Mesothelial cell of epicardium (in vitro differentiated cells): ENCODE measurements at places on chromosomes 6 and 20. TPM values are rescaled to one million over a fixed set of nuclear protein-coding genes. Genes with fewer than 3 reads are reported as not detected.
A peak's percentile ranks its signal among the peaks of the same experiment; 100 is the strongest.

DNA sequence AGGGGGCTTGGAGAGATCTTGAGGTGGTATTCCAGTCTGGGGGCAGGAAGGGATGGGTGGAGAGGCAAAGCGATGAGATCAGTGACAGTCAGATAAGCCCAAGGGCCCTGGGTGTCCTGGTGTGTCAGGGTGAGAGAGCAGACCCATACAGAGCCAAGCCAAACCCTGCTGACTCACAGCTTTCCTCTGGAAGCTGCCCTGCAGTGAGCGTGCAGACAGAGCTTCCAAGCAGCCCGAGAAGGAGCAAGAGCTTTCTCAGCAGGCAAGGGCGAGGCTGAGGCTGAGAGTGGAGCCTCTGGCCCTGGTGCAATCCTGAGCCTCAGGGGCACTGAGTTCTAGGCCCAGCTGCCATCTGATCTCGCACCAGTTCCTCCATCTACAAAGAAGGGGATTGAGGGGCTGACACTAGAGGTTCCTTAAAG lies 91.1 kb upstream of the HIVEP1 start:
- H3K27me3 ChIP-seq, result no peaks in the 10 kb centered on the region
- H3K27ac ChIP-seq, result peak overlapping the region; percentile 93
- no peaks in the 10 kb centered on the region for H3K36me3 ChIP-seq
- no peak overlapping the region for H3K4me3 ChIP-seq
- no peak for DNase-seq

- H3K27ac ChIP-seq, result peak overlapping the region; percentile 80
- peak overlapping the region; percentile 87 for H3K4me3 ChIP-seq
- peak; percentile 24 for DNase-seq
- H3K27me3 ChIP-seq, result no peaks in the 10 kb centered on the region
Observed at GRCh38 chr6:139135578-139136545, 982 bp downstream of the HECA start.

RHAG gene
- total RNA-seq, result not detected in 3 replicates

LINC00237 gene
- total RNA-seq, result not detected in 3 replicates

- peaks cover 34% of the 10 kb centered on the region for H3K4me1 ChIP-seq
- H3K27me3 ChIP-seq, result no peaks in the 10 kb centered on the region
- peak overlapping the region; percentile 86 for H3K4me3 ChIP-seq
- peak overlapping the region; percentile 99 for H3K27ac ChIP-seq
- H3K36me3 ChIP-seq, result peaks cover 7% of the 10 kb centered on the region
Observed at GRCh38 chr6:7390226-7390878, 744 bp downstream of the RIOK1 start.

DNA sequence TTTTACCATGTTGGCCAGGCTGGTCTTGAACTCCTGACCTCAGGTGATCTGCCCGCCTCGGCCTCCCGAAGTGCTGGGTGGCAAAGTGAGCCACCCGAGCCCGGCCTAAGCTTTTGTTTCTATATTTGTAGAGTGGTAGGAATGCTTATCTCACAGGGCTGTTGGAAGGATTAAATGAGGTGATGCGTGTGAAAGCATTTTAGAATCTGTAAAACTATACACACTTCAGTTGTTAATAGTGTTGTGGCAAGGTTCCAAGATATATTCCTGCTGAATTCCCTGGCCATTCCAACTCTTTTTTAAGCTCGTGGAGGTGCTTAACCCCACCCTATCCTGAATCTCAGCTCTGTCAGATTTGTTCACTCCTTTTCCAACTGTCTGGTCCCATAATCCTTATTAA lies 89.9 kb upstream of the AKIRIN2 start:
- no peak overlapping the region for H3K27ac ChIP-seq
- no peaks in the 10 kb centered on the region for H3K36me3 ChIP-seq
- no peak for DNase-seq
- H3K27me3 ChIP-seq, result no peaks in the 10 kb centered on the region
- no peak overlapping the region for H3K4me3 ChIP-seq

GRM1 gene
- total RNA-seq, result 0.11 to 0.16 TPM in 2 of 3 replicates, not detected in the other

PPP1R14C gene
- total RNA-seq, result 0.16 to 0.38 TPM (median 0.27 TPM) in 3 replicates

KIF13A gene
- 52.2 to 57.0 TPM (median 54.4 TPM) in 3 replicates for total RNA-seq

DNA sequence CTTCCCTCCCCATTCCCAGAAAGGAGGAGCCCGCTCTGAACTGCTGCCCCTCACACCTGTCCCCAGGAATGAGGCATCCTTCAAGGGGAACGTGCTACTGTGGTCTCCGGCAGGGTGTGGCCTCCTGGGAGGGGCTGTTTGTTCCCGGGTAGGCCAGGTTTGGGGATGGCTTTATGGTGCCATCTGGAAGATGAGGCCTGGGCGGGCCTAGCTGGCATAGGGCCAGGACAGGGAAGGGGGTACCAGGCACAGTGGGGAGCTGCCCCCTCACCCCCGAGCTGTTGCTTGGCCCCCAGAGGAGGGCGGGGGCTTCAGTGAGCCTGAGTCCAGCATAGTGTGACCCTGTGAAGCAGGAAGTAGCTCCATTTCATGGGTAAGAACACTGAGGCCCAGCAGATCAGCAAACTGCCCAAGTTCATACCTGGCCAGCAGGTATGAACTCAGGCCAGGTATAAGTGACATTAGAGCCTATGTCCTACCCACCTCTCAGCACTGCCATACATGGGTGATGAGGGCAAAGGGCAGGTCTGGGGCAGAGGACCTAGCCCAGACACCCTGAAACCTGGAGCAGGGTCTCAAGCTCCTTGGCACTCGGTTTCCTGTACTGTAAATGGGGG lies 17.5 kb upstream of the SPDEF start:
- H3K4me3 ChIP-seq, result no peak overlapping the region
- peaks cover 3% of the 10 kb centered on the region for H3K4me1 ChIP-seq
- no peaks in the 10 kb centered on the region for H3K36me3 ChIP-seq
- no peak for DNase-seq

DNA sequence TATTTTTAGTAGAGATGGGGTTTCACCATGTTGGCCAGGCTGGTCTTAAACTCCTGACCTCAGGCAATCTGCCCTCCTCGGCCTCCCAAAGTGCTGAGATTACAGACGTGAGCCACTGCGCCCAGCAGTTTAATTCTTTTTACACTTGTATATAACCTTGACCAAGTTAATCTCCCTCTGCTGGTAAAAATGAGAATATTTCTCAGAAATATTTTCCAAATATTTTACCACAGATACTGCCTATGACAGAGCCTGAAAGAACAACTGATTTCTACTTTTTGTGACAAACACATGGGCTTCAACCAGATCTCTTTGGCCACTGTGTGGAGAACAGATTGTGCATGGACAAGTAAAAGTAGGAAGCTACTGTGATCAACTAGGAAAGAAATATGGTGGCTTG lies 21.2 kb upstream of the NHSL1 start:
- H3K27me3 ChIP-seq, result no peaks in the 10 kb centered on the region
- H3K4me1 ChIP-seq, result no peaks in the 10 kb centered on the region
- H3K27ac ChIP-seq, result peak overlapping the region; percentile 27
- H3K4me3 ChIP-seq, result no peak overlapping the region

DNA sequence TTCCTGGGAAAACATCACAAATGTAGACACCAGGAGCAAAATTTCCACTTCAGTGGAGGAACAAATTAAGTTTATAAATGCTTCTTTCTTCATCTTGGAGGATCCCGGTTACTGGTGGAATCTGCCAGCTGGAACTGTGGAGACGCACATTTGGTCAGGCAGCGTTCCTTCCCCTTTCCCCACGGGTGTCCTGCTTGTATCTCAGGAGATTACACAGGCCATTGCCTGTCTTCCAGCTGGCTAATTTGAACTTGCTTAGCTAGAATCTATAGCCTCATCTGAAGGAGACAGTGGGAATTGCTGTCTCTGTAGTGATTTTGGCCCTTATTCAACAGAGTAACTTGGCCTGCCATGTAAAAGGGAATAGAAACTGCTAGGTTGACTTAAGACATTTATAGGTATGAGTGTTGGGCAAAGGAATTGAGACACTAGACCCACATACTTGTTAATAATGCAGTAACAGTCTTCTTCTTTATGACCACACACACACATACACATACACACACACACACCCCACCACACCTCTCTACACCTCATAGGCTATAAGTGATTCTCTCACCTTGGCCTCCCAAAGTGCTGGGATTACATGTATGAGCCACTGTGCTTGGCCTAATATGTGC lies 34.4 kb downstream of the TSBP1 start:
- H3K4me1 ChIP-seq, result no peaks in the 10 kb centered on the region
- H3K27me3 ChIP-seq, result no peaks in the 10 kb centered on the region
- no peaks in the 10 kb centered on the region for H3K36me3 ChIP-seq
- no peak overlapping the region for H3K27ac ChIP-seq
- no peak overlapping the region for H3K4me3 ChIP-seq
- no peak for DNase-seq

ECT2L gene
- total RNA-seq, result 0.14 to 0.40 TPM (median 0.40 TPM) in 3 replicates

DNA sequence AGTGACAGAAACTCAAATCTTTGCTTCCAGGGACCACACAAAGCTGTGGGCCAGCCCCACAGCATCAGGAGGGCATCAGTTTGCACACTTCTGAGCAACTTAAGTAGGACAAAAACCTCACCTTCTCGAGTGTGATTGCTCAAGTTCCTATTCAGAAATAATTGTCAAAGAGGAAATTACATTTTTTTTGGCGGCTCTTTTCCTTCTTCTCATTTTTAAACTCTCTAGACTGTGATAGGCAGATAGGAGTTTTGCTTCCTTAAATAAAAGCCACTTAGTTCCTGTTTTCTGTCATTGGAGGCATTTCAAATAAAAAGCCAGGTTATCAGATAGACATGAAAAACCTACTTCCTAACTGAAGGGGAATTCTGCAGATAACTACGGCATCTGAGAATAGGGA lies 11.2 kb upstream of the TAGAP start:
- no peaks in the 10 kb centered on the region for H3K36me3 ChIP-seq
- no peak overlapping the region for H3K27ac ChIP-seq
- DNase-seq, result no peak
- no peak overlapping the region for H3K4me3 ChIP-seq

DNA sequence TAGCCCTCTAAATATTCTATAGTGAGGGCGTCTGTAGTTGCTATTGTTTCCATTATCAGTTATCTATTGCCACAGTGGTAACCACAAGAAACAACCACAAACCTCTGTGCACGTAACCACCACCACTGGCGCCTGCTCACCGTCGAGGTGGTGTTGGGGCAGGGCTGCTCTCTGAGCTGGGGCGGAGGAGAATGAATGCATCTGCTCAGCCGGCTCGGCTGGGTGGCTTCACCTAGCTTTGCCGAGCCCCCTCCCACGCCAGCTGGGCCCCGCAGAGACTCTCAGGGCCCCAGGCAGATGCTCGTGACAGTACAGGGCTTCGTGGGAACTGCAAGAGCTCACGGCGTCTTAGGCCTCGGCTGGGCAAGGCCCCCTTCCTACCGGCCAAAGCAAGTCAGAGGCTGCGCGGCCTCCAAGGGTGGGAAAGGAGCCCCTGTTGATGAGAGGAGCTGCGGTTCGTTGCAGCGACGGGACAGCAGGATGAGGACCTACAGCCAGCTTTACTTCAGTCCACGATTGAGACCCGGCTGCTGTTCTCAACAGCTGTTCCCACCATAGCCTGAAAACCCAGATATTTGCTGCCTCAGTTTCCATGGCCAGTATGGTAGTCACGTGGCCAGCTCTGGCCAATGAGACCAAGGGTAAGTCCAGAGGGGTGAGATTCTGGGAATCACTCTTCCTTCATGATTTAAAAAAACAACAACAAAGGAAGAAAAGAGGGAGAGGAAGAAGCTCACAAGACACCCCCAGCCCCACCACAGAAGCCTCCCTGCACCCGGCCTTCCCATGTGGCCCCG lies 120.2 kb upstream of the AFDN start:
- DNase-seq, result peak; percentile 28
- H3K27me3 ChIP-seq, result peaks cover 12% of the 10 kb centered on the region
- peaks cover 2% of the 10 kb centered on the region for H3K4me1 ChIP-seq
- H3K36me3 ChIP-seq, result no peaks in the 10 kb centered on the region

DNA sequence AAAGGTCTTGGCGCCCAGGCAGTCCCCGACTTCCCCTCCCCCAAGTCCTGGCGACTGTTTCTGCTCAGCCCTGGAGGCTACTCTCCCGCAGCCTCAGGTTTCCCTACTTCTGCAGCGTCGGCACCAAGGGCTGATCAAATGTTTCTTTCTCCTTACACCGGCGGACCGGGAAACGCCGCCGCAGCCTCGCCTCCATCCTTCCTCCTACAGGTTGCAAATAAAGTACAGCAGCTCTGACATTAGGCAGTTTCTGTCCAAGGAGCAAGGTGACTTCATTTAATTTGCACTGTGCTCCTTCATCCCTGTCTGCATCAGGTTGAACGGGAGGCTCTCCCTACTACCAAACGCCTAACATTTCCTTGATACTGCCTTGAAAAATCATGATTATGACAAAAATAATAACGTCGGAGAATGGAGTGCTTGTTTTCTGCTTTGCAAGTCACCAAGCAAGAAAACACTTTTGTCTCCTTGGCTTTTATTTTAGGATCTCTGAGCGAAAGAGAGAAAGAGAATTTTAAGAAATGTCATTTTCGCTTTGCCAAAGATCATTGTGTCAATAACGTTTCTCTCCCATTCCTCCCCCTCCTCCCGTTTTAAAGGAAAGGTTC lies 1.0 kb downstream of the CLIC5 start:
- peak overlapping the region; percentile 69 for H3K4me3 ChIP-seq
- H3K36me3 ChIP-seq, result no peaks in the 10 kb centered on the region
- no peak overlapping the region for H3K27ac ChIP-seq

ELOVL2 gene
- 1.6 to 1.8 TPM (median 1.6 TPM) in 3 replicates for total RNA-seq

DNA sequence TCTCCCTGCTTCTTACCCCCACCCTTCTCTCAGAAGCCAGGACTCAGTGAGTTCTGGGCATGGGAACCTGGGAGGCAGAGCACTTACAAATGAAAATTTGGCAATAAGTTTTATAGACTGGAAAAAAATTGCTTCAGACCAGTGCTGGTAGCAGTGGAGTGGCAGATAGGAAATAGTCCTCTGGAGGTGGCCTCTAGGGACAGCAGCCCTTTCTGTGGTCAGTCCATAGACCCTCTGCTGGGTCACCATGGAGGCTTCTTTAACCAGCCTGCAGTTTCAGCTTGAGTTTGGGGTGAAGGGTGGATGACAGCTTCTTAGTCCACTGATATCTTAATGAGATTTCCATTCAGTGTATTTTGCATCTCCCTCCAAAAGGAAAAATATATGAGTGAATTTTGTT lies 179.1 kb downstream of the ARID1B start:
- H3K27me3 ChIP-seq, result no peaks in the 10 kb centered on the region
- H3K4me3 ChIP-seq, result no peak overlapping the region
- no peak for DNase-seq
- H3K27ac ChIP-seq, result peak overlapping the region; percentile 61
- H3K36me3 ChIP-seq, result no peaks in the 10 kb centered on the region
- peaks cover 49% of the 10 kb centered on the region for H3K4me1 ChIP-seq

RANBP9 gene
- 45.5 to 46.9 TPM (median 45.8 TPM) in 3 replicates for total RNA-seq

CNR1 gene
- total RNA-seq, result 6.2 to 6.9 TPM (median 6.3 TPM) in 3 replicates

MICAL1 gene
- 26.3 to 30.3 TPM (median 29.6 TPM) in 3 replicates for total RNA-seq

DNA sequence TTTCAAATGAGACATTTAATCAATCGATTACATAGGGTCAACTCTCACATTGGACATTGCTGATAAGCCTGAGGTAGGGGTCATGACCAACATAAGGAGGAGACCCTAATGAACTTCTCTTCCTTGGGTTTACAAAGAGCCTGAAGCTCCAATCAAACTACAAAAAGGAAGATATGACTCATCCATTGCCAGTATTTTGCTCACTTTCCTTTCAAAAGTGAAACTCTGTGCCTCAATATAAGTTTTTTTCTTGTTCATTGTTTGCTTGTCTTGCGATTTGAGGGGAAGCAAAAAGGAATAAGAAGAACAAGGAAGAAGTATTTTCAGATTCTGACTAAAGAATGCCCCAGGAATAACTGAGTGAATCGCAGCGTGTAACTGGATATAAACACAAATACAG lies 38.8 kb upstream of the KHDRBS2 start:
- DNase-seq, result no peak
- H3K27ac ChIP-seq, result no peak overlapping the region
- no peaks in the 10 kb centered on the region for H3K36me3 ChIP-seq
- H3K4me3 ChIP-seq, result no peak overlapping the region
- no peaks in the 10 kb centered on the region for H3K27me3 ChIP-seq
- H3K4me1 ChIP-seq, result peaks cover 13% of the 10 kb centered on the region

GRCh38 chr20:8175741-8176675 lies 43.9 kb downstream of the PLCB1 start:
- H3K4me3 ChIP-seq, result no peak overlapping the region
- H3K27ac ChIP-seq, result no peak overlapping the region
- no peaks in the 10 kb centered on the region for H3K4me1 ChIP-seq
- no peak for DNase-seq
- H3K27me3 ChIP-seq, result no peaks in the 10 kb centered on the region
